ENCODE measurements at places on chromosomes 2 and 18. TPM values are rescaled to one million over a fixed set of nuclear protein-coding genes. Genes with fewer than 3 reads are reported as not detected.

The ALK gene
- not detected for total RNA-seq

The DUSP19 gene
- 1.5 TPM for total RNA-seq

The ABCG8 gene
- total RNA-seq, result not detected

The ATIC gene
- 38.2 TPM for total RNA-seq

The TTC31 gene
- 20.0 TPM for total RNA-seq

Measured in cardiac atrium fibroblast (primary cell).